ENCODE measurements at places on chromosomes 4 and X. TPM values are rescaled to one million over a fixed set of nuclear protein-coding genes. Genes with fewer than 3 reads are reported as not detected.

SPARCL1 gene
- 0.15 TPM for polyA plus RNA-seq

FSTL5 gene
- not detected for polyA plus RNA-seq

SLC34A2 gene
- not detected for polyA plus RNA-seq

RIBC1 gene
- 0.31 TPM for polyA plus RNA-seq

- no peak for DNase-seq
- no peak overlapping the region for H3K4me3 ChIP-seq
- H3K27me3 ChIP-seq: no peaks in the 10 kb centered on the region
- no peak overlapping the region for H3K27ac ChIP-seq
- H3K4me1 ChIP-seq: no peaks in the 10 kb centered on the region
These were observed 113.2 kb downstream of the ARSF start for GRCh38 chrX:3154386-3154975.

DNA sequence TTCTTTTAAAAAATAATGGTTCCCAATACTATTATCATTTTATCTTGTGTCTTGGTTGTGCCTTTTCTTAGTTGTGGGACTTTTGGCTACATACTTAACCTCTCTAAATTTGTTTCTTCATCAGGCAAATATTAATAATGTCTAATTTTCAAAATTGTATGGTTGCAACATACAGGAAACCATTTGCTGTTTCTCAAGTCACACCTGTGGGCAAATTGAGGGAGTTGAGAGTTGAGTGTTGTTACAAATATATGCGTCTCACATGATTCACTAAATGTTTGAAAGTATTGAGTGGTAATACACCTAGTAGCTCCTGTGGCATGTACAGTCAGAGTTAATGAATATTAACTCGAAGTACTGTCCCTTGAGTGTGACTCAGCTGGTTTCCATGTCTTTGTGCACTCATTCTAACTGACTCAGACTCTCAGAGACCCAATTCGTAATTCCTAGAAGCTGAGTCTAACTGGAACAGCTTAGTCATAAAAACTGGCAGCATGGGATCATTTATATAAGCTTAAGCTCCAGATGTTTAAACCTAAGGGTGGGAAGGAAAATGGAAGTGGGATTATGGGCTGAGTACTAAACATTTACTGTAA, 802.4 kb downstream of the TRIML1 start:
- H3K4me1 ChIP-seq: no peaks in the 10 kb centered on the region
- H3K36me3 ChIP-seq: no peaks in the 10 kb centered on the region
- H3K27ac ChIP-seq: no peak overlapping the region
- no peak for DNase-seq

FAM50A gene
- polyA plus RNA-seq: 23.8 TPM

GRCh38 chrX:118577041-118577440, 81.4 kb downstream of the DOCK11 start:
- no peak for DNase-seq
- peaks cover 17% of the 10 kb centered on the region for H3K36me3 ChIP-seq
- no peak overlapping the region for H3K27ac ChIP-seq
- H3K27me3 ChIP-seq: no peaks in the 10 kb centered on the region

All from naive B cell (primary cell).